Anterior cingulate cortex (tissue), 58 donors: ENCODE measurements at places on chromosomes 6 and 20.

- DNase-seq: no peak
Measured at GRCh38 chr6:127090051-127090450, 28.4 kb upstream of the RSPO3 start.

DNA sequence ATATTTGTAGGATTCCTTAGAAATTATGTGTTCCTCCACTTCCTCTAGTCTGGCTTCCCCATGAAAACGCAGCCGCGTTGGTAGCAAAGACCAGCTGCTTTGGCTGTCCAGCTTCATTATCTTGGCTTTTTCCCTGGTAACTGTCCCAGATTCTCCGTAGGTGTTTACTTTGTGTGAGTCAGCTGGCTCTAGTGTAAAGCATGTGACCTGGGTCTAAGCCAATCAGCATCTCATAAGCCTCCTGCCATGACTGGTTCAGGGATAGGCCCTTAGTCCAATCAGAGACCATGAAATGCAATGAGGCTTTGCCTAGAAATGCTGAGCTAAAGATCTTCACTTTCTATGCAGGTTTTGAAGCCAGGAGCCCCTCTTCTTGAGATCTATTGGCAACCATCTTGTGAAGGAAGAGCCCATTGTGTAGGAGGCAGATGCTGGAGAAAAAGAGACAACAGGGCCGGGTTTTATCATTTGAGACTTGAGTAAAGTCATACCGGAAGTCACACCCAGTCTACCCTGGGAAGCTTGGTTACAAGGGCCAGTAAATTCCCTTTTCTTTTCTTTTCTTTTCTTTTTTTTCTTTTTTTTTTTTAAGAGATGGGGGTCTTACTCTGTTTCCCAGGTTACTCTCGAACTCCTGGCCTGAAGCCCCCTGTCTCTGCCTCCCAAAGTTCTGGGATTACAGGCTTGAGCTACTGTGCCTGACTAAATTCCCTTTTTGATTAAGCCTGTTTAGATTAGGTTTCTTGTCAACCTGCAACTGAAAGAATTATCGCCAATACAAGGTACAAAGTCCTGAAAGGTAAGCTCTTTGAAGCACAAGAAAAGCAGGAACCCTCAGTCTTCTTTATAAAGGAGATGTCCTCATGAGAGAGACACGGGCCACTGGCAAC is 256.5 kb upstream of the RREB1 start:
- DNase-seq: no peak

DNA sequence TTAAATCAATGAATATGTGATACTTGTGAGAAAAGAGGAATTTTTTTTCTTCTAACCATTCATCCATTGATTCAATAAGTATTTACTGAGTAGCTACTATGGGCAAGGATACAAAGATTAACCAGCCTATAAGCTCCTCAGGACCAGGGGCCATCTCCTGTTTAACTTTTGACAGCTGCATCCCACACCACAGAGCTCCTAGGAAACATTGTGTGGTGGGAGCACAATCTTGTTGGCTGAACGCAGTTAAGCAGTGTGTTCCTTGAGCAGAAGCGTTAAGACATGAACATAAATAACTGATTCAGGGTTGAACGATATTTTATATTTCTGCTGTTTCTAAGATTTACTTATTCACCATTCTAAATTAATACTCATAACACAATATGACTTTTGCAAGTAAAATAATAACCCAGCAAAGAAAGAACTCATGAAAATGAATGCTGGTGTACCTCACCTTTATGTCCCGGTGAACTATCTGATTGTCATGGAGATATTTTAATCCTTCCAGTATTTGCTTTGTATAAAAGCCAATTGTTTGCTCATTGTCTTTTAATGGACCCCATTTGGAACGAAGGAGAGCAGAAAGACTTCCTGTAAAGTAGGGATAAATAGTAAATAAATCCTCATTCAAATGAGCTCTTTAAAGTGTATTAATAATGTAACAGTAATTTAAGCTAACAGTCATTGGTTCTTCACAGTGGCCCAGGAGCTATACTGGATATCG is 62.6 kb upstream of the MAP7 start:
- no peak for DNase-seq

GRCh38 chr6:46002264-46002663 is 13.4 kb downstream of the CLIC5 start:
- DNase-seq: no peak

DNA sequence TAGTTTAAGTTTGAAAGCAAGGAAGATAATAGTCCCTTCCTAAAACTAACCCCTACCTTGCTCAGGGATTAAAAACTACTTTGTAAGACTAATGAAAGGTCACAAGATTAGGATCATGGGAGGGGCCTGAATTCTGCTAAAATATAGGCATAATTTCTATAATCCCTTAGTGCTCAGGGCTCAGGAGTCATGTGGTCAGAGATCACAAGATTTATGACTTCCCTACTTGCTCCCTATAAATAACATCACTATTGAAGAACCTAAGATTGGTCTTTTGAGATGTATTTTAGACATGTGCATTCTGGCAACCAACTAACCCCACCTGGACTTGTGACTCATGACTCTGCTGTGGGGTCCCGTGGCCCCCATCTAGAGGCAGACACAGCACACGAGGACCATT is 81.1 kb downstream of the STMND1 start:
- no peak for DNase-seq

- no peak for DNase-seq
Measured at GRCh38 chr20:31707258-31707615, 15.4 kb downstream of the BCL2L1 start.

DNA sequence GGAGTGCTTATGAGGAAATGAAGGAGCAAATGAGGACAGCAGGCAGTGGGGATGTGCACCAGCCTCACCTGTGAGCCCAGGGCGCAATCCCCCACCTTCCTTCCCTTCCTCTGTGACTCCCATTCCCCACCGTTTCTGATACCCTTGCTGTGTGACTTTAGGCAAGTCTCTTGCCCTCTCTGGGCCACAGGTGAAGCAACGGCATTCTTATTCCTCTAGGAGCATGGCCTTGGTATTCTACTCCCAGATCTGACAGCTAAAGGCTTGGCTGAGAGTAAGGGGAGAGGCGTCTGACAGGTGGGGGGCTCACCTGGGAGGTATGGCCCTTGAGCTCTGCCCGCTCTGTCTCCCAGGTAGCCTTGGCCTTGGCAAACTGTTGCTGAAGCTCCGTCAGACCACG is 30.9 kb upstream of the DSN1 start:
- no peak for DNase-seq

DNA sequence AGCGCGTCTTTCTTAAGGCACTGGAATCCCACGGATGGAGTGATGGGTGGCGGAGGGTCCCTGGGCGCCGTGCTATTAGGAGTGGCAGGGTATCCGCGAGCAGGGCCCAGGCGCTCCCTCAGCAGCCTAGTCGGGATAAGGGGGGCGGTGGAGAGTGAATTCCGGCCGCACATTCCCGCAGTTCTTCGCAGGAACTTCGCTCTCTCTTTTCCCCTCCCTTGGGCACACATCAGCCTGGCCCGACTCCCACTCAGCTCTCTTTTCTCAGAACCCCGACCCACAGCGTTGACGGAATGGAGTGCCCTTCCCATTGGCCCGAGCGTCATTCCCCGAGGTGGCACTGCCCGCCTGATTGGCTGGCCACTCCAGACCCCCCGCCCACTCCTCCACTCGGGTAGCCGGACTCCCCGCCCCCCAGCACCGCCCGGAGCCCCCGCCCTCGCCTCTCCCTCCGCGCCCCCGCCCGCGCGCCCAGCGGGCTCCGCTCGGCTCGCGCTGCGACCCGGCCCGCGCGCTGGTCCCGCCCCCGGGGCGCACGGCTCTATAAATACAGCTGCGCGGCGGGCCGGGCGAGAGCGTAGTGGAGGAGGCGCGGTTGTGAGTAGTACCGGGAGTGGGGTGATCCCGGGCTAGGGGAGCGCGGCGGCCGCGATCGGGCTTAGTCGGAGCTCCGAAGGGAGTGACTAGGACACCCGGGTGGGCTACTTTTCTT is at the start of gene ID4:
Gene ID4, plus strand, starts transcription at position 572 of the 712 bp plus-strand sequence. CDS start 385 bp downstream, outside the sequence.
- DNase-seq: peak; percentile 85

DNA sequence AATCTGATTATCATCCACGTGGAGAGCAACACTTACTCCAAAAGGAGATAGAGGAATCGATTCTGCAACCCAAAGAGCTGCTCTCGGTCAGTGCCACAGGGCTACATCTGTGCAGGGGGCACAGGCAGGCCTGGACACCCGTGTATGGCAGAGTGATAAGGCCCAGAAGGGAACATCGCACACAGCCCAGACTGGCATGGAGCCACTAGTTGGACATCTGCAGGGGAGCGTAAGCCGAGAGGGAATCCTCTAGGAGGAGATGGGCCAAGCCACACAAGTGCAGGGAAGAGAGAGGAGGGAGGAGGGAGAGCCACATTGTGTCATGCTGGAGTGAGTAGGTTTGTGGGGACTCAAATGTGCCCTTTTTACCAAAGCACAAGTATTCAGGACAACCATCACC is 50.4 kb upstream of the ENTPD6 start:
- no peak for DNase-seq

GRCh38 chr6:140283197-140283596 is 908.7 kb upstream of the CITED2 start:
- DNase-seq: no peak

DNA sequence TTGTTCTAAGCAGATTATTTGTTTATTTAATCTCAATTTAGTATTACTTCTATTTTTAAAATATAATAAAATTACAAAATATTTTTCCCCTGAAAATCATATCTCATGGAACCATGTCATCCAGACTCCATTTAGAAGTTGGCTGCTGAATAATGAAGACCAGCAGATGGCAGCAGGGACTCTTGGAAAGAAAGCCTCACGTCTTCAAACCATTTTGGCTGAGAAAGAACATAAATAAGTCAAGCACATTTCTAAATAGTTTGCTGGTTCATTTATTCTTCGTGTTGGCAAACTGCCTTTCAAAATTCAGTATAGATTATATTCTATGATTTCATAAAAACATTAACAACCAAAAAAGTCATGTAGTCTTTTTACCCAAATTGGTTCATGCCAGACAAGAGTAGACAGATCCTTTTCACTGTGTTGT is 71.7 kb downstream of the RCAN2 start:
- DNase-seq: peak; percentile 48

- no peak for DNase-seq
Measured at GRCh38 chr20:17626217-17627007, 55.6 kb downstream of the RRBP1 start.

DNA sequence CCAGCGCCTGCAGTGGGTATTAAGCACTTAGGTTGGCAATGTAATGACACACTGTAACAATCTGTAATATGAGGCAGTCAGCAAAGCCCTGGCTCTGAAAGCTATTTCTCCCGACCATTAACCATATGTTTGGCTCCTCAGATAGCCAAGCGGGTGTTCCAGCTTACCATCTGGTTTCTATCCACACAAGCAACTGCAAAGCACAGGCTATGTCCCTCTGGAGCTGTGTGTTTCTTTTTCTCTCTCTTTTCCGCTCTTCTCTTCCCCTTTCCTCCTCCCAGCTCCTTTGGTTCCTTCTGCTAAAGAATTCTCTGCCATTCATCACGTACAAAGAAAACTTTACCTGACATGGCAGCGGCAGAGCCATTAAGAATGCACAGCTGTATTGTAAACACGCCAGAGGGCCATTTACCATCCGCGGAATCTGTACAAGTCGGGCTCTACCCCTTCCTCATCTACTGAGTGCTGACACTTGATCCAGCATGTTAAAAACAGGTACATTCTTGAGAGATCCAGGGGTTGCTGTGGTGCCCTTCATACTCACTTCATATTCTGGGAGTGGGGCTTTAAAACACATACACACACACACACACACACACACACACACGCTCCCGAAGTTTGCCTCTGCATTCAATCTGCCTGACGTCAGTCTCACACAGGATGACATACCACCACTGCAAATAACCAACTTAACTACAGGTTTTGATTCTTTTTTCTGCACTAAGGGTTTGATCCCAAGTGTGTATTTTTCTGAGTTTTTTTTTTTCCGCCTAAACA is 77.2 kb downstream of the BACH2 start:
- DNase-seq: no peak

- DNase-seq: no peak
Measured at GRCh38 chr6:130758813-130759212, 68.4 kb upstream of the SMLR1 start.

GRCh38 chr6:128492386-128492785 is 28.0 kb downstream of the PTPRK start:
- DNase-seq: no peak

DNA sequence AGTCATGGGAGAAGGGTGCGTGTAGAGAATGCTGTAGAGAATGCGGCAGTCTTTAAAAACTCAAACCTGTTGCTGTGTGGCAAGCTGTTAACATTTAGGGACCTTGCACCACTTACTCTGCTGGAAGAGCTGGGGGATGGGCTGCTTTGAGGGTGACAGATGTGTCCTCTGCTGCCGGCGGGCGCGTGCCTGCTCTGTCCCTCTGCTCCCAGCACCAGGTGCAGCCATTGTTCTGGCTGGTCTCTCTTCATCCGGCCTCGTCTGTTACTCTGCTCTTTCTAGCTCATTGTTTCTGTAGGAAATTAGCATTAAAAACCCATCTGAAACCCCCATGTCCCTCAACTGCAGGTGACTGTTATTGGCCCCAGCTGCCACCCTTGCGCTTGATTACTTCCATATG is 78.5 kb downstream of the CBFA2T2 start:
- DNase-seq: no peak

GRCh38 chr20:2293971-2294370 is 1.8 kb upstream of the TGM3 start:
- no peak for DNase-seq

DNA sequence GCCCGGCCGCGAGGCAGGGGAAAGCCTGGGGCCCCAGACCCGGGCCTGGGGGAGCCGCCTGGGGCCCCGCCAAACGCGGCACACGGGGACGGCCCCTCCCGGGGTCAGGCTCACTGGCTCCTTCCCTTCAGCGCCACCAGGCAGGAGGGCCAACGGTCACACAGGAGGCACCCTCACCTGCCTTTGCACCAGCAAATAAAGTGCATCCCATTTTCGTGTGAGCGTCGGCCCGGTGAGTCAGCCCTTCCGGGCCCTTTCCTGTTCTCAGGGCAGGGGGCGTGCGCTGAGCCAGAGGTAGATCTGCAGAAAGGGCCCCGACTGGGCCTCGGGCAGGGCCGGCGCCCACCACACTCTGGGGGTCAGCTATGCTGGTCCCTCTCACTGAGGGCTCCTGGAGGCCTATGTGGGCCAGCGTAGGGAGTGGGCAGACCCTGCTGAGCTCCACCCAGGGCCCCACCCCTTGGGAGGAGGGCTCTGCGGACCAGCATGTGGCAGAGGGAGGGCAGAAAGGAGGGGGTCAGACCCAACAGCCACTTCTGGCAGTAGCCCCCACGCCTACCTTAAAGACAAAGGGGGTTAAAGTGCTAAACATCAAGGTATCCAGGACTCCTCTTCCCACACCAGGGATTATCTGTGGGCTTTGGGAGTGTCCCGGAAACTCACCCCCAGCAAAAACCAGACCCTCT is 931 bp upstream of the UCKL1 start:
- peak; percentile 27 for DNase-seq
